ENCODE measurements at places on chromosomes 2 and 18. TPM values are rescaled to one million over a fixed set of nuclear protein-coding genes. Genes with fewer than 3 reads are reported as not detected.

RRM2 gene
- total RNA-seq: 4.8 TPM

FNDC4 gene
- 41.3 TPM for total RNA-seq

FOXD4L1 gene
- total RNA-seq: 0.31 TPM

- DNase-seq: no peak
Measured at GRCh38 chr18:60110836-60111235, 211.0 kb downstream of the PMAIP1 start.

DNA sequence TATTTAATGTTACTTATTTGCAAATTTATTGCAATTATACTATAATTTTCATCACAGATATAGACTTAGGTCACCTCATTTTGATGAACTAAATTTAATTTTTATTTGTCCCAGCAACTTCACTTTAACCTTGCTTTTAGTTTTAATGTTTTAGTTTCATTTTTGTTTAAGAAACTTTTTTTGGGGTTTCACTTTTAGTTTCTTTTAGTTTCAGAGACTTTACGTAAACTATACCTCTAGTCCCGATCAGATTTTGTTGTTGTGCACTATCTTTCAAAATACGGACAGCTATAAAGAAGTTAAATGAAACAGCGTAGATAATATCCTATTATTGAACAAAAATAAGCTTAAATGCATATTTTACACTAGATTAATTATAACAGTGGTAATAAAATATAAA lies 460.5 kb downstream of the ERBB4 start:
- no peak for DNase-seq

GRCh38 chr18:8987241-8987640 lies 115.3 kb upstream of the NDUFV2 start:
- peak; percentile 49 for DNase-seq

DNA sequence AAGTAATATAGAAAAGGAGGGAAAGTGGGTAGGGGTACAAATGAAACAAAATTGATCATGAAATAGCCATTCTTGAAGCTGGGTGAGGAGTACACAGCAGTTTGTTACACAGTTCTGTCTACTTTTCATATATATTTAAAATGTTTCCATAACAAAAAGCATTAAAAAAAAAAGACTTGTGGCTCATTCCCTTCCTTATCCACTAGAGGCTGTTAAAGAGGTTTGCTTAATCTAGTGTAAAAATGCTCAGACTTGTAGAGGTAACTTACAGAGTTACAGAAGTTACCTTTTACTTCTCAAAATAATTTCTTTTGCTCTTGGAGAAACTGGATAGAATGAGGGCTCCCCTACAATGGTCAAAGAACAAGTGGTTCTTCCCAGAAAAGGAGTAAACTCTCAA lies 8.1 kb upstream of the WIPF1 start:
- no peak for DNase-seq

- no peak for DNase-seq
Measured at GRCh38 chr2:122034777-122035176, 279.3 kb downstream of the TSN start.

Measured in occipital lobe (tissue), 3 donors.